Right forelimb (tissue), 1 donor: ENCODE measurements at places on chromosomes 6 and 20.

DNA sequence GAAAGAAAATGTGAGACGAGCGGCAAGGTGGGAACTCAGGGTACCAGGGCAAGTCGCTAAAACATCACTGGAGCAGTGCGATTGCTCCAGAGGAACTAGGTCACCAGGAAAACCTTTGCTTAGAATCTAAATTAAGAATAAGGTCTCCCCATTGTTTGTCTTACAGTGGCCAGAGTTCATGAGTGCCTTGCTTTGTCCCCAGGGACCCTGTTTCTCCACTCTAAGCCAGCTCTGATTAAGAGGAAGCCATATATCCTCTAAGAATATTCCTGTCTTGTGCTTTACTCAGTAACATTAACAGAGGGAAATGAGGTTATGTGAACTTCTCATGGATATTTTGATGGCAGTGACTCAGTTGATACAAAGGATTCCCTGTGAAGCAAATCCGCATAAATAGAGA is 305.8 kb downstream of the CD83 start:
- no peak for DNase-seq

DNA sequence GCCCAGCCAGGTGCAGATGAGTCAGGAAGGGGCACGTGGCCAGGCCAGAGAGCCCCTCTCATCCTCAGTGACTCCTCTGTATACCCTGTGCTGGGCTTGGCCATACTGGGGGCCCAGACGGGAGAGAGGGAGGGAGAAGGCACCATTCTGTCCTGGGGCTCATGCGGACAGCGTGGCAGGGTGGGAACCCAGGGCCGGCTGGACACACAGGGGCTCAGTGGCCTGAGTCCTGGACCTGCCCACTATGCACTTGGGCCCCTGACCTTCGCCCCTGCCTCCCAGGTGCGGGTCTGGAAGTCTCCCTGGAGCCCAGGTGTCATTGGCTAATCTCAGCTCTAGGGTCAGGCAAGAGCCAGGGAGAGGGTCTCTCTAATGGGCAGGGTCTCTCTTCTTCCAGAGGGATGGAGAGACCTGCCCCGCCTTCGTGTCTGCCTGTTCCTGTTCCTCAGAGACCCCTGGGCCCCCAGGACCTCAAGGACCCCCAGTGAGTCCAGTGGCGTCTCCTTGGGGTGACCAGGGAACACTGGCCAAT is 27.7 kb downstream of the COL20A1 start:
- DNase-seq: no peak

DNA sequence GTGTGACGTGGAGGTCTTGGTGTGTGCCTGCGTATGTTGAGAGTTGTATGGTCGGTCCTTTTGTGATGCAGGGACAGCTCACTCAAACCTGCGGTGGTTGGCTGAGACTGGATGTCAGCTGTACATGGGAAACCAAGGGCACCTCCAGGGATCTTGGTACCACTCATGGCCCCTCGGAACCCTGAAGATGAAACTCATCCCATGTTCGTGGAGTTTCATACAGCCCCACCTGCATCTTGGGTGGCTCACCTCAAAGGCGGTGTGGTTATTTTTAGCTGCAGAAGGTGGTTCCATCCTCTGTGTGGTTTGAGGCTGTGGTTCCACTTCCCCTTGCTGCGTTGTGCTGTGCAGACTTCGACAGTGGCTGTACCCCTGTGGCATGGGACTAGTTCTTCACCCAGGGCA is 52.6 kb upstream of the SLC22A1 start:
- DNase-seq: no peak

DNA sequence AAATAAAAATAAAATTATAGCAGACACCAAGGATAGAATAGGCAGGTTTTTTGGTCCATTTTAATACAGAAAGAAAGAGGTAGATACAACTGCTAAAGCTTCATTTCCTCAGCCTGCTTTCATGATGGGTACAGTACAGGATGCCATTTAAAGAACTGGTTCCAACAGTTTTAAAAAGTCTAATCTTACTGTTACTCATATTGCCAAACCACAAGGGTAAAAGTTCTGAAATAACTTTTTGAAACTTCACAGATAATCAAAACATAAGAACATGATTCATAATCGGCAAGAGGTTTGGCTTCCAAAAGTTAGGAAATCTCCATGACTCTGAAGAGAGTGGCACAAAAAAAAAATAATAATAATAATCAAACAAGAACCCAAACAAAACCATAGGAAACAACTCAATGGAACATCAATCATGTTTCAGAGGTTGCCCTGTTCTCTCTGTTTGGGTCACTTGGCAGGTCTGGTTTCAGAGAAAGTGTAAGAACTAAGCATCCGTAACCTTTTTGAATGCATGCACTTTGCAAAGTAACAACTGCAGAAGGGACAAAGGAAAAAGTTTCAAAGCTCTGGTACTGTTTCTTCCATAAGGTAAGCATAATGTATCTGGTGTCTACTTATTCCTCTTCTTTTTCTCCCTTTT is 79.7 kb downstream of the SMLR1 start:
- no peak for DNase-seq

GRCh38 chr6:144216668-144217218 is 66.4 kb downstream of the STX11 start:
- no peak for DNase-seq

GRCh38 chr20:40080041-40080652 is 608.9 kb downstream of the MAFB start:
- DNase-seq: no peak

- no peak for DNase-seq
Measured at GRCh38 chr6:26351544-26351953, 13.4 kb upstream of the BTN3A2 start.

DNA sequence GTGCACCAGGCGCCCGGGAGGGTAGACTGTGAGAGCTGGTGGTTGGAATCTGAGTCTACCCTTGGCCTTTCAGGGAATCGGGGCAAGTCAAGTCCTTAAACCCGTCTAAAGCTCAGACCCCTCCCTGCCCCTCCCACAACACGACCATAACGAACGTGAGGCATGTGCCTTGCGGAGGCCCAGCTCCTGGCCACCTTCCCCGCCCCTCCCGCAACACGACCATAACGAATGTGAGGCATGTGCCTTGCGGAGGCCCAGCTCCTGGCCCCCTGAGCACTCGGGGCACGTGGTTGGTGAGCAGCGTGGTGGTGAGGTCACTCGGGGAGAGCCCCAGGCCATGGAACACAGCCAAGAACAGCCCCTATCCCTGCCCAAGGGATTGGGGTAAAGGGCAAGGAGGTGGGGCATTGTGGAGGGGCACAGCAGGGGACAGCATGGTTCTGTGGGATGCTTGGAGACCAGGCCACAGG is 132.2 kb downstream of the TAF4 start:
- peak; percentile 25 for DNase-seq

GRCh38 chr20:62753626-62754025 is 42.6 kb upstream of the MRGBP start:
- DNase-seq: no peak

GRCh38 chr6:101422811-101423210 is 29.3 kb downstream of the GRIK2 start:
- DNase-seq: no peak

- no peak for DNase-seq
Measured at GRCh38 chr6:15249371-15250019, 3.6 kb downstream of the JARID2 start.

GRCh38 chr6:16183187-16183664 is 54.3 kb downstream of the MYLIP start:
- DNase-seq: no peak

DNA sequence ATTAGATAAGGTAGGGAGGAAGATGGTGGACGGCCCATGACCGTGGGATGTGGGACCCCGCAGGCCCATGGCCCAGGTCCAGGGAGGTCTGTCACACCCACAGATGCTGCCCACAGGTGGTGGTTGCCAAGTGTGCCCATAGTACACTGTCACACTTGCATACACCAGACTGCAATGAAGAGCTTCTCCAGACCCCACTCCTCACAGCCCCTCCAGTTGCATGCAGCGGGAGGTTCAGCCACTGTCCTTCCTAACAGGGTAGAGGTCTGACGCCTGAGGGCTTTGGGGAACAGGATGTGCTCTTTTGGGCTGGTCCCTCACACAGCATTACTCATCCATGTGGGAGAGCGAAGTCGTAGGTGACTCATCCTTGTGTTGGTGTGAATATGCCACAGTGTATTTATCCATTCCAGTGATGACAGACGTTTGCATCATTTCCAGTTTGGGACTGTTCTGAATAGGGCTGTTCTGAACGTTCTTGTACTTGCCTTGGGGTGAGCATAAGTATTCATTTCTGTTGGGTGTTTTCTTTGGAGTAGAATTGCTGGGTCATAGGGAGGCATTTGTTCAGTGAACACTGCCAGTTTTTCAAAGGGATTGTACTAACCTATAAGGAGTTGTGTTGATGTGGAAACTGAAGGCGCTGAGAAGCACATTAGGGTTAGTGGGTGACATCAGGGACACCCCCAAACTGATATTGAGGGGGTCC is 10.1 kb upstream of the PYGB start:
- DNase-seq: no peak

DNA sequence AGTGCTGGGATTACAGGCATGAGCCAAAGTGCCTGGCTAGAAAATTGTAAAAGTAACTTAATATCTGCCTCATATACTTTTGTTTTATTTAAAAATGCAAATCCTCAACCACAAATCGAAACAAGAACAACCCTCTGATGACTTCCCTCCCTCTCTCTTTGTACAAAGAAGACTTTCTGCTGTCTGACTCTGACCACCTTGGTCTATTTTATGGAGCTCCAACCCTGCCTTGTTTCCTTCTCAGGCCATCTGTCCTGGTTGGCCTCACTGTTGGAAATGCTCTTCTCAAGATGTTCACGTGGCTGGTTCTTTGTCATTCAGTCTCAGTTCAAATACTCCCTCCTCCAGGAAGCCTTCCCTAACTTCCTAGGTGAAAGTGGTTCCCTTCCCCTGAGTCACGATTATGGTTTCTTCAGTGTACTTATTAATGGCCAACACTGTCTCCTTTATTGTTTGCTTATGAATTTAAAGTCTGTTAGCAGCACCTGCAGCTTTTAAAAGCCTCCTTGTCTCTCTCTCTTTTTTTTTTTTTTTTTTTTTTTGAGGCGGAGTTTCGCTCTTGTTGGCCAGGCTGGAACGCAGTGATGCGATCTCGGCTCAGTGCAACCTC is 151.5 kb upstream of the SALL4 start:
- no peak for DNase-seq

DNA sequence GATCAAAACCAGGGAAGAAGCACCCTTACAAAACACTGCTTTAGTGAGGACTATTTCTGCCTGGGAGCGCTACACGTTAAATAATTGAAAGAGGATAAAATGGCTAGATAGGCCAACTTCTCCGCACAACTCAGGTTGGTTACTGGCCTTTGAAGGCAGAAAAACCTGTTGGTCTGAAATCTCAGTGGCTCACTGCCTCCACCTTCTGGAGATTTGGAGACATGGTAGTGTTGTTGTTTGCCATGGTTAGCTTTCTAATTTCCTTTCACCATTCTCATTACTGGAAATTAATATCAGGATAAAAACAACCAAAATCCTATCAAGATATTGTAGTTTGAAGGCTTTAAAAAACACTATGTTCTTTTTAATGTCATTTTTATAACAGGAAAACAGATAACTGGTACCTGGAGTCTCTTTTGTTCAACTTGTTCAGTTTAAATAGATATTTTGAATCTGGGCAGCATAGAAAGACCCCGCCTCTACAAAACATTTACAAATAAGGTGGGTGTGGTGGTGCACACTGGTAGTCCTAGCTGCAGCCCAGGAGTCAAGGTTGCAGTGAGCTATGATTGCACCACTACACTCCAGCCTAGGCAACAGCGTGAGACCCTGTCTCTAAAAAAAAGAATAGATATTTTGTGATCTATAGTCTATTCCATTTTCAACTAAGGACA is 27.5 kb upstream of the BCLAF1 start:
- DNase-seq: peak; percentile 53

GRCh38 chr6:126880964-126881363 is 237.5 kb upstream of the RSPO3 start:
- DNase-seq: no peak

- DNase-seq: peak; percentile 52
Measured at GRCh38 chr6:138869398-138869797, 73.5 kb downstream of the ECT2L start.

DNA sequence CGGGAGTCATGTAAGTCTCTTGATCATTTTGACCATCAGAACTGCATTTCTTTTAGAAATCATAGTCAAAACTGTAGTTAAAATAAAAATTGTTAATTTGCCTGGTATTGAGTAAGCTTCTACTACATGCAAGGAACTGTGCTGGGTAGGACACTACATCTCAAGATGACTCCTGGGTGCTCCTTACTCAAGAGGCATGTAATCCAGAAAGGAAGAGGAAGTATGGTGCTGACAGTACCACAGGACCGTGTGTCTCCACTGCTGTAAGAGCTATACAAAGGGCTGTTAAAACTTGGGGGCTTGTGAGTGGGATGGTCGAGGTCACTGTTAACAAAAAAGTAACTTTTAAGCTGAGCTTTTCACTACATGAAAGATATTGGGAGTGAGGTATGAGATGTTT is 508.3 kb upstream of the SOX4 start:
- DNase-seq: no peak

- DNase-seq: no peak
Measured at GRCh38 chr20:50731930-50732690, 730 bp downstream of the PARD6B start.

- DNase-seq: no peak
Measured at GRCh38 chr6:21001736-21002135, 467.5 kb downstream of the CDKAL1 start.

- no peak for DNase-seq
Measured at GRCh38 chr6:132596201-132596600, 6.7 kb upstream of the TAAR5 start.

DNA sequence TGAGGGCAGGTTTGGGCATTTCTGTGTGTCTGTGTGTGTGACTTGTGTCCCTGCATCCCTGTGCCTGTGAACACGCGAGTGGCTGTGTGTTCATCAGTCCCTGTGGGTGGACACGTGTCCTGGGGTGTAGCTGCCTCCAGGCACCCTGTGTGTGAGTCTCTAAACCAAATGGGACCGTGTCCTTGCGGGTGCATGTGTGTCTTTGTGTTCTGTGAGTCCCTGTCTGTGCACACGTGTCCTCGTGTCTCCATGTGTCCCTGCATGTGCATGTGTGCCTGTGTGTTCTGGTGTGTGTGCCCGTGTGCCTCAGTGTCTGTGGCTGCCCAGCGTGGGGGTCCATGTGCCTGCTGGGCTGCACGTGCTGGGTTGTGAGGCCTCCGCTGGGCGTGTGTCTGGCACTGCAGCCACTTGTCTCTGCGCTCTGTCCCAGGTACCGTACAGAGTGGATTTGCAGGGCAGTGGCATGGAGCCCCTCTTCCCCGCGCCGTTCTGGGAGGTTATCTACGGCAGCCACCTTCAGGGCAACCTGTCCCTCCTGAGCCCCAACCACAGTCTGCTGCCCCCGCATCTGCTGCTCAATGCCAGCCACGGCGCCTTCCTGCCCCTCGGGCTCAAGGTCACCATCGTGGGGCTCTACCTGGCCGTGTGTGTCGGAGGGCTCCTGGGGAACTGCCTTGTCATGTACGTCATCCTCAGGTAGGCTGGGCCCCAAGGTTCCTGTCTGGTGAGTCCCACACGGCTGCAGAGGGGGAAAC is 8.2 kb upstream of the LKAAEAR1 start:
- no peak for DNase-seq

DNA sequence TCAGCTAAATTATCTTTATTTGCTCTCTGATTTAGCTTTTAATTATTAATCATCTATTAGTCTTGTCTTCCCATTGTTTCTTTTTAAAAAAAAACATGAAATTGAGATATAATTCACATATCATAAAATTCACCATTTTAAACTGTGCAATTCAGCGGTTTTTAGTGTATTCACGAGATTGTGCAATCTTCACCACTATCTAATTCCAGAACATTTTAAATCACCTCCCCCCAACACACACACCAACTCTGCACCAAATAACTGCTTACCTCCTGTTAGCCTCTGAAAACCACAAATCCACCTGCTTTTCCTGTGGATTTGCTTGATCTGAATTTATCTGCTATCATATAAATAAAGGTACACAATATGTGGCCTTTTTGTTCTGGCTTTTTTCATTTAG is 8.8 kb upstream of the ABRACL start:
- DNase-seq: no peak
